ENCODE measurements at places on chromosomes 12 and 14.

GRCh38 chr14:23548351-23549318 is 2.9 kb downstream of the ZFHX2 start:
- no peak for DNase-seq

- no peak for DNase-seq
These were observed 313.6 kb downstream of the ZFP36L1 start for GRCh38 chr14:68479247-68479646.

DNA sequence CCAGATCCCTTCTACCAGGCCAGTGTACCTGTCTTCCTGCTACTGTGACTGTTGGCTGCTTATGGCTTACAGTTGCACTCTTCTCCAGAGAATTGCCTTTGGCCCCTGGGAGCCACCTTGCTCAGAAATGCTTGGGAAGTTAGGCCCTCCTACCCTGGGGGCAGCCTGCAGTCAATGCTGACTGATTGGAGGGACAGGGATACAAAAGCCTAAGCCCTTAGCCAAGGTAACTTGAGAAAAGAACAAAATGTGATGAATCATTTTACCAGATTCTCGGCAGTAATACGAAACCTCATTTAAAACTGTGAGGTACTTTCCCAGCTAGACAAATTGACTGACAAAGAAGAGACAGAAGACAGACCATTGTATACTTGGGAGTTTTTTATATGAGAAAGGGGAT is 47.3 kb downstream of the PTCSC3 start:
- DNase-seq = no peak

DNA sequence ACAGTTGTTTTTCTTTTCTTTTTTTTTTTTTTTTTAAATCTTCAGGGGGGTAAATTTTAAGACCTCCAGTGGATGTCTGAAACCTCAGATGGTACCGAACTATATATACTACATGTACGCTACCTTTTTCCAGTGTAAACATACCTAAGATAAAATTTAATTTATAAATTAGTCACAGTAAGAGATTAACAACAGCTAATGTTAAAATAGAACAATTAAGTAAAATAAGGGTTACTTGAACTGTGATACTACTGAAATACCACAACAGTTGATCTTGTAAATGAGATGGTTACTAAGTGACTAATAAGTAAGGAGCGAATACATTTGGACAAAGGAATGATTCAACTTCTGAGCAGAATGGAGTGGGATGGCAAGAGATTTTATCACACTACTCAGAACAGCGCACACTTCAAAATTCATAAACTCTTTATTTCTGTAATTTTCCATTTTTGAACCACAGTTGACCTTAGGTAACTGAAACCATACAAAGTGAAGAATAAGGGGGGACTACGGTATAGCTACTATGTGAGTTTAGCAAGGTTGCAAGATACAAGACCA is 80.5 kb upstream of the PCED1B start:
- DNase-seq = no peak

- DNase-seq = no peak
These were observed 16.6 kb downstream of the KCTD10 start for GRCh38 chr12:109460538-109460937.

DNA sequence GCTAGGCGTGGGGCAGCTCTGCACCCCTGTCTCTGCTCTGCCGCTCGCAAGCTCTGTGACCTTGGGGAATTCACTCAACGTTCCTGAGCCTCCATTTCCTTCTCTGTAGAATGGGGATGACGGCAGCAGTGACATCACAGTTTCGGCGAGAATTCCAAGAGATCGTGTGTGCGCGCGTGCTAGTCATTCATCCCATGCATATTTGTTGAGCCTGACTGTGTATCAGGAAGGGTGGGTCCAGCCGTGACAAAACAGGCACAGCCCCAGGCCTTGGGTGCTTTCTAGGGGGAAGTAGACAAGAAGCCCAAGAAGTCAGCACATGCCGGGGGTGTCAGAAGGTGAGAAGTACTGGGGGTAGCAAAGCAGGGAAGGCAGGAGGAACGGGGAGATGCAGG is 145.6 kb upstream of the NCOR2 start:
- no peak for DNase-seq

GRCh38 chr14:30980980-30981379 is 44.5 kb upstream of the AP4S1 start:
- DNase-seq = no peak

- DNase-seq = peak; percentile 67
These were observed 662 bp upstream of the ATP2A2 start for GRCh38 chr12:110280392-110280778.

DNA sequence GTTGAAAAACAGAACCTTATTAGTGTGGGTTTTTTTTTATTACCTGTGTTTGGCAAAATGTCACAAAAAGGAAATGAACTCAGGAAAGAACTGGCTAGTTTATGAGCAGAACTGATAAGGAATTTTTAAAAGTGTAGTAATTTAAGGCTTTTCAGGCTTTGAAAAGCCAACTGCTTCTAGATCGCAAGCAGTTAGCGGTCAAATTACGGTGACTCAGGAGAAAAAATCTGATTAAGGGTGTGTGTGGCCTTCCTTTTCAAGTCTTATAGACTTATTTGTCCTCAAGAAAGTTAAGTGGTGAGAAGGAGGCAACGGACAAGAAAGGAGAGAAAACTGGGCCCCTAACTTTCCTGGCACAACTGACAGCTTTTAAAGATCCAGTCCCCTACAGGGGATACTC is 33.4 kb downstream of the PDZRN4 start:
- no peak for DNase-seq

- no peak for DNase-seq
These were observed 9.9 kb downstream of the GPHB5 start for GRCh38 chr14:63308723-63309317.

GRCh38 chr12:130973109-130973508 is 19.4 kb downstream of the ADGRD1 start:
- no peak for DNase-seq

- DNase-seq = no peak
These were observed 1142.1 kb downstream of the FLRT2 start for GRCh38 chr14:86672080-86672479.

GRCh38 chr14:32197919-32198318 is 3.9 kb upstream of the RNU6-7 start:
- DNase-seq = no peak

- no peak for DNase-seq
These were observed 219.9 kb downstream of the PPM1H start for GRCh38 chr12:62714774-62715721.

DNA sequence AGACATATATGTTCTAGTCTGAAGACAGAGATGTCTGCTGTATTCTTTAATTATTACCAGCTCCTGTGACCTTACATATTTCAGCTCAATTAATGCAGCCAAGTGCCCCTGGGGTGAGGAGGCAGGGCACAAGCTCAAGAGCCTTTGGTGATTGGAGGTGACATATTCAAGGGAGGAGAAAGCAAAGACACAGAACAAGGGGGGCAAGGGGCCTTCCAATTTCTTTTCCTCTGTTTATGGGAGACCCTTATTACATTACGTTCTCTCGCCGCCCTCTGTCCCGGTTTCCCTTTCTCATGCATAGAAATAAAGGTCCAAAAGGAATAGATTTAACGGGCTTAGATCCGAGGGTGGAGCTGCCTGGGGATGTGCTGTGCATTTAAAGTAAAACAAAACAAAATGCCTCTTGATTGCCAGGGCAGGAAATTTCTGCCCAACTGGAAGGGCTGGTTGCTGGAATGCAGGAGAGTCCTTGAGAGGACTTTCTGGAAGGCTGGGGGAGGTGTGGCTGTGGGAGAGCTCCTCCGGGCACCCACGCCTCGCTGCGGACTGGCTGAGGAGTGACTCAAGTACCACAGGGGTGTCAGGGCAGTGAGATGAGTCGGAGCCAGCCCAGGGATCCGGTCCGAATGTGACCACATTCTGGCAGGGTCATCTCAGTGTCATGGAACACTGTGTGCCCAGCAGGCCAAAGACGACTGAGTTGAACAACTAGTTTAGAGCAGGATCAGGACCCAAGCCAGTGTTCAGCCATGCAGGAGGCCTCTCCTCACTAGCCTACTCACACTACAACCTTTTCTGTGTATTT is 32.1 kb upstream of the GSG1 start:
- no peak for DNase-seq

GRCh38 chr12:3320881-3321509 is 170.0 kb upstream of the PRMT8 start:
- no peak for DNase-seq

DNA sequence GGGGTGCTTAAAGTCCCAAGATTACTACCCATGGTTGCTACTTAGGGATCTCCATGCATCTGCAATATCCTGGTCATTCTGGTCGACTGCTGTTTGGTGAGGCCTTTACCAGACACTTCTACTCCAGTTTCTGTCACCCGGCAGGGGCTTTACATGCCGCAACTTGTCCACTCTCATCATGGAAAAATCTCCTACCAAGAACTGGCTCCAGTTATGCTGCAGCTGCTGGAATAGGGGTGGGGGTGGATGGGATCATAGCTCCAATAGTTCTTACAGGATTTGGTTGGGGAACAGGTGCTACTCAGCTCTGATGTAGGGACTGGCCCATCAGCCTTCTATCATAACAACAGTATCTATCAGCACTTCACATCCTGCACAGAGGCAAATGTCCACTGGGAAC is 51.6 kb downstream of the SPTB start:
- DNase-seq = no peak

GRCh38 chr14:34711169-34711568 is 3.2 kb downstream of the CFL2 start:
- DNase-seq = no peak

GRCh38 chr12:14072987-14073386 is 91.6 kb upstream of the GRIN2B start:
- DNase-seq = no peak

- DNase-seq = no peak
These were observed 56.4 kb upstream of the RNU6-8 start for GRCh38 chr14:32259368-32260013.

DNA sequence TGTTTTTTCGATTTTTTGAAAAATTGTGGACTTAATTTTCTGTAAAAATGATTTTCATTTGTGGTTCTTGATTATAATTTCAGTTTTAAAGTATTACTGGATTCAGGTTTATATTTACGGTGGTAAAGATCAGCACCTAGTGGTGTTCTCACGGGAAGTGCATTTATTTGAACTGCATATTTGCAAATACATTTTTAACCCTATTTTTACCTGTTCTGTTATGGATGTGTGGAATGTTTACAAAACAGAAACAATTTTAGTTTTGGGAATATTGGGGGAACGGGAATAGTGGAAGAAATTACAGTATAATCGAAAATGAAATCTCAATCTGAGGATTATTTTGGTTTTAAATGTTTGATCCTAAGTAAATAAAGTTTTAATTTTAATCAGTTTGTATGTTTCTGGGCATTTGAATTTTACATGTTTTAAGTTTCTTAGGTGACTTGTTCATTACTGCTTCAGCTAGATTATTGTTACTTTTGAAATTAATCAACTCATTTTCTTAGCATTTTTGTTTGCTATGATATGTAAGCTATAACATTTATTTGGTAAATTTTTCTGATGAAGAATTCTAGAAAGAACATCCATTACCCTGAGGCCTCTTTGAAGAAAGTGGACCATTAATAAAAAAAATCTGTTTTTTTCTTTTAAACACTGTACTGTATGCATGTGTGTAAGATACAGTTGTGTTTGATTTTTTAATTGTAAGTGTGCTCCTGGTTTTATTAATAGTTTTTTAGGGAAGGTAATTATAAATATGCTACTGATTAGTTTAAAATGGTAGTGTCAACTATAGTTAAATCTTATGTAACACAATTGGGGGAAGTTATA is 942 bp downstream of the ATF7IP start:
- DNase-seq = no peak

- DNase-seq = no peak
These were observed 87.1 kb downstream of the ZFP36L1 start for GRCh38 chr14:68705741-68706283.

DNA sequence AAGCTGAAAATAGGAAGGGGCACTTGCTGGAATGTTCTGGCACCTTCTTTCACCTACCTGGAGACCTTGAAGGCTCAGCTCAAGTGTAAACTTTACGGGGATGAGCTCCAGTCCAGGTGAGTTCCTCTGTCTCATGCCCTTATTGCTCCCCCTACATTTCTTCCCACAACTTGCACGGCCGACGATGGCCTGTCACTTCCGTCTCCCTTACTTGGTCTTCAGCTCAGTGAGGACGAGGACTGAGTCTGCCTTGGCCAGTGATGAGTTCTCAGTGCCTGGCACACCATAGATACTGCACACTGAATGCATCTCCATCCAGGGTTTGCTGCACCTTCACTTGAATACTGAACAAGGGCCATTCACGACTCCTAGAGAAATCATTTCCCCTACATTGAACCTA is 21.4 kb downstream of the ADGRD1 start:
- DNase-seq = no peak

- no peak for DNase-seq
These were observed 10.4 kb downstream of the LTBR start for GRCh38 chr12:6394398-6394797.

GRCh38 chr12:4068981-4069669 is 195.9 kb upstream of the PARP11 start:
- no peak for DNase-seq
